Activated CD4-positive, alpha-beta memory T cell treated with anti-CD3 and anti-CD28 coated beads for 36 hours (primary cell): ENCODE measurements at places on chromosomes 1 and 21.

DNA sequence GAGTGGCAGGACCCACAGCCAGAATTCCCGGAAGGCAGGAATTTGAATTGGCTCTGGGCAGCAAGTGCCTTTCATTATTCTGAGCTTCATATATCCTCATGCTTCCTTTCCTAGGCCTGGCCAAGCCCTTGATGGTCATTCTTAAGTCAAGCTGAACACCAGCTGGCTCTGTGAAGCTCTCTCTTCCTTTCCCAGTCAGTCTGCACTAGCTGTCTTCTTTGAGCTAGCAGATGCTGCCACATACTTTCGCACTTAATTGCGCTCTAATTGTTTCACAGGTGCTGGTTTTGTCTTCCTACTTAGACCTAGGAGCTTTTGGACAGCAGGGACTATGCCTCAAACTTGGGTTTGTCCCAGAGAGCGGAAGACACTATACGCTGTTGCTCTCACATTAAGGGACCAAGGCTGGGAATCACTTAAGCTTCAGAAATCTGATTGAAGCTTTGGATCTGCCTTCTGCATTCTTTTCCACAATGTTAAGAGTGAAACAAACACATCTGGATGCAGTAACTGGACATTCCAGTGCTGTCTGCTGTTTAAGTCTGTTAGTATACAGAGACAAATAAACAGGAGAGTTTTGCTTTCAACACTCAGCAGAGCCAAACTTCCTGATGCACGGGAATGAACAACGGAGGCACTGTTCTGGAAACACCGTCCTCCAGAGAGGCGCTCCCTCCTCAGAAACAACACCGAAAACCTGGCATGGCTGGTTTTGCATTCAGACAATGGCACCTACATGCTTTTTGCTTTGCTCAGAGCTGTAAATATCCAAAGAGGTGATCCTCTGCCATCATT lies 2.2 kb downstream of the TLR5 start:
- DNase-seq = no peak

GRCh38 chr1:168179438-168180147 lies 831 bp downstream of the TIPRL start:
- no peak for DNase-seq

GRCh38 chr1:109776911-109777310 lies 13.2 kb upstream of the EPS8L3 start:
- DNase-seq = peak; percentile 88

GRCh38 chr1:88074661-88075060 lies 609.4 kb upstream of the PKN2 start:
- no peak for DNase-seq

DNA sequence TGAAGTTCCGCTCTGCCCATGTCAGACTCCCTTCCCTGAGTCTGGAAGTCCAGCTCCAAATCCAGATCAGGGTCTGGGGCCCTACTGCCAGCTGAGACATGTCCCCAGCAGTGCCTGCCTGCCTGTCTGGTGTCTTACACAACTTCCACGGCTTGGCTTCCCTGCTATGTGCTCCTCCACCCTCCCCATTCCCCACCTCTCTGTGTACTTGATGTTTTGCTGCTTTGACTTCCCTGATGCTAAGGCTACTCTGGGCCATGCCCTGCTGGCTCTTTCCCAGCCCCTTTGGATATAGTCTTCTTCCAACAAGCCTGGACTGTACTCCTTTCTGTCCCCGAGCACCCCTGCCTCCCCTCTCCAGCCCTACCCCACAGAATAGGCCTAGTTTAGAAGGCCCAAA lies 7.3 kb downstream of the GJA5 start:
- no peak for DNase-seq

DNA sequence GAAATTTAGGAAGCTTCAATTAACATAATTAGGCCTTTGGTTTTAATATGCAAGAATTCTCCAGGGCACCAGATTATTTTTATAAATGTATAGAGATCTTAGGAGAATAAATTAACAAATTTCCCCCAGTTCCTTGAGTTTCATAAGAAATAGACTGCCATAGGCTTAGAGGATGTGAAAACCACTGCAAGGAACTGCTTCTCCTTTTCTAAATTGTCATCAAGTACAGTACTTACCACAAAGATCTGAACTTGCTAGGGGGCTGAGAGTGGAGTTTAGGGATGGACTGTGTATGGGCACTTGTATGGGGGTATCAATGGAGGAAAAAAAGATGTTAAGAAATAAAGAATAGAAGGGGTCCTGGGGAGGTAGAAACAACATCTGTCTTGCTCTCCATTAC lies 31.1 kb downstream of the LHX8 start:
- no peak for DNase-seq

DNA sequence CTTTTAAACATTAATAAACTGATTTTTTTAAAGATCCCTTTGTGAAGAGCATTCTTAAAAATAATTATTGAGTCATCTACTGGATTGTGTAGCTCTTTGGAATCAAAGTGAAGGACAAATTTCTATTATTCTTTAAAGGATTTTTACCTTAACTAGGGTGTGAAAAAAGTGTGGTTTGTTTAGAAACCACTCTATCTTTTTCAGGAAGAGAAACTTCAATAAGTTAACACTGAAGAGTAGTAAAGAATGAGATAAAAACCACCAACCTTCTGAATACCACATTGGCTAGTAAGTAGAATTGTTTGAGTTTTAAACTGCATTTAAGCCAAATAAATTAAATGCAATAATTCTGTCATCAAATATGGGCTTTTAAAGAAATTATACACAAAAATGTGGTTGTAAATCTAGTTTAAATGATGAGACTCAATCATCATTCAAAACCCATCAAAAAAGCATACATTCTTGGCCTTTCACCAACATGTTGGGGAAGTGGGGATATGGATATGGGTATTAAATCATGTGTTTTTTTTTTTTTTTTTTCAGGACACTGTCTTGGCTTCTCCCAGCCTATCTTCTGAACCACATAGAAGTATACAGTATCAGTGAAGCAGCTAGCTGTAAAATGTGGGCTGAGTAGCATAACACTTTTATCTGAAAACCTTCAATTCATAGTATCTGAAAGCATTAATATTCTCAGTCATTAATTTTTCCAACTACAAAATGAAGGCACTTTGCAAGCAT lies 4.8 kb downstream of the S1PR1 start:
- no peak for DNase-seq

GRCh38 chr1:206655471-206655882 lies 20.1 kb downstream of the DYRK3 start:
- no peak for DNase-seq

GRCh38 chr1:239757716-239758115 lies 334.0 kb upstream of the FMN2 start:
- DNase-seq = no peak

DNA sequence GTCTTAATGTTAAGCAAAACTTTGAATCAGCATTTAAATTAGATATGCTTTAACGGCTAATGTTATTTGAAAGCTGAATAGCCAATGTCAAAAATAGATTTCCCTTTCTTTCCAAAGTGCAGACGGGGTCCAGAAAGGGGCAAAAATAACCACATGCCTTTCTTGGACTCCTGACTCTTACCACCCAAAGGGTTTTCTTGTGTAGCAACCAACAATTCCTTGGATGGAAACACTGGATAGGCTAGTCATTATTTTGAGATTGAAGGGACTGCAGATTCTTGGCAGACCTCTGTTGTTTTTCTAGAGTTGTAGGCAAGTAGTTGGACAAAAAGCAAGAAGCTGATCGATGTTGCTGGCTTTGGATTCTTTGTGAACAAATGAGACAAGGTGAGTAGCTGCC lies 107.0 kb downstream of the MRPS6 start:
- DNase-seq = no peak

GRCh38 chr1:153610811-153611301 lies 2.1 kb downstream of the S100A16 start:
- no peak for DNase-seq

DNA sequence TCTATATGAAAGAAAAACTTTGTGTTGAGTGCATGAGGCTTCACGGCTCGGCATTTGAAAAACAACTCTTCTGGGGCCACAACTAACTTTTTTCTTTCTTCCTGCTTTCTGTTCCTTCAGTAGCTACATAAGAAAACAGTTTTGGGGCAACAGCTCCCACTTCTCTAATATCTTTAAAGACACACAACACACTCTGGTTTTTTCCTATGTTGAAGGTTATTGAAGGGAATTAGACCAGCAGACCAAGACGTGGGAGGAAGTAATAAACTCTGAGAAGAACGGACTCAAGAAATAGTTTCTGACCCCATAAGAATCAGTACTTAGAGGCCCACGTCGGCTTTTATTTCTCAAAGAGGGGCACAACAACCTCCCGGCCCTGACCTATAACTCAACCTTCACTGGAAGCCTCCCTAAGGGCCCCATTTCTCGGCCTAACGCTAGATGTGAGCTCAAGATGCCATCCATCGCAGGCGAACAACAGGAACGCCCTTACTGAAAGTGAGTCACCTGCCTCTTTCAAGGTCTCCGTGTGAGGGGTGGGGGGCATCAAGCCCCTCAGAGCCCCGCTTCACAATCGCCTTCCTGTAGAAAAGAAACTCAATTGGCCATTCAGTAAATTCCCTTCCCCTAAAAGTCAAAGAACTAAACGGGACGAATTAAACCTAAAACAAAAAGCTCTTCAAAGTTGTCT lies 844 bp downstream of the ZMYM6 start:
- peak; percentile 58 for DNase-seq

DNA sequence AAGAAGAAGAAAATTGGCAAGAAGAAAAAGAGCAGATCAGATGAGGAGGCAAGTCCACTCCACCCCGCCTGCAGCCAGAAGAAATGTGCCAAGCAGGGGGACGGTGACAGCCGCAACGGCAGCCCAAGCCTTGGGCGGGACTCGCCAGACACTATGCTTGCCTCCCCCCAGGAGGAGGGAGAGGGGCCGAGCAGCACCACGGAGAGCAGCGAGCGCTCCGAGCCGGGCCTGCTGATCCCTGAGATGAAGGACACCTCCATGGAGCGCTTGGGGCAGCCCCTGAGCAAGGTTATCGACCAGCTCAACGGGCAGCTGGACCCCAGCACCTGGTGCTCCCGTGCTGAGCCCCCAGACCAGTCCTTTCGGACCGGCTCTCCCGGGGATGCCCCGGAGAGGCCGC lies 9.0 kb upstream of the SLC25A34 start:
- no peak for DNase-seq

GRCh38 chr1:53310847-53311681 lies 16.8 kb downstream of the LRP8 start:
- no peak for DNase-seq
